ENCODE measurements at places on chromosomes 4 and X. TPM values are rescaled to one million over a fixed set of nuclear protein-coding genes. Genes with fewer than 3 reads are reported as not detected.

CSAG2 gene
- total RNA-seq, result 0.26 TPM

PNMA5 gene
- not detected for total RNA-seq

STARD8 gene
- 0.07 TPM for total RNA-seq

ARHGEF38 gene
- total RNA-seq, result not detected

ZNF732 gene
- total RNA-seq, result not detected

CXCL6 gene
- not detected for total RNA-seq

SMR3B gene
- not detected for total RNA-seq

ITIH6 gene
- not detected for total RNA-seq

MAGED4B gene
- total RNA-seq, result 1.4 TPM

RASSF6 gene
- total RNA-seq, result not detected

S100P gene
- total RNA-seq, result 10.0 TPM

TEX11 gene
- total RNA-seq, result not detected

PORCN gene
- 5.2 TPM for total RNA-seq

SPIN2A gene
- total RNA-seq, result 0.72 TPM

TMPRSS11D gene
- not detected for total RNA-seq

GSX2 gene
- total RNA-seq, result not detected

DOCK11 gene
- 34.8 TPM for total RNA-seq

MAML3 gene
- 0.52 TPM for total RNA-seq

RAB33A gene
- total RNA-seq, result 11.3 TPM

SRPK3 gene
- not detected for total RNA-seq

MAGEA9B gene
- not detected for total RNA-seq

ETNPPL gene
- not detected for total RNA-seq

MGARP gene
- total RNA-seq, result not detected

MAGEA6 gene
- not detected for total RNA-seq

All from activated naive CD4-positive, alpha-beta T cell treated with anti-CD3 and anti-CD28 coated beads for 36 hours (primary cell).